Activated CD4-positive, CD25-positive, alpha-beta regulatory T cell treated with anti-CD3 and anti-CD28 coated beads, Interleukin-2, amount 50 U/mL, for 16 hours (primary cell): ENCODE measurements at places on chromosomes 7 and 10.

DNA sequence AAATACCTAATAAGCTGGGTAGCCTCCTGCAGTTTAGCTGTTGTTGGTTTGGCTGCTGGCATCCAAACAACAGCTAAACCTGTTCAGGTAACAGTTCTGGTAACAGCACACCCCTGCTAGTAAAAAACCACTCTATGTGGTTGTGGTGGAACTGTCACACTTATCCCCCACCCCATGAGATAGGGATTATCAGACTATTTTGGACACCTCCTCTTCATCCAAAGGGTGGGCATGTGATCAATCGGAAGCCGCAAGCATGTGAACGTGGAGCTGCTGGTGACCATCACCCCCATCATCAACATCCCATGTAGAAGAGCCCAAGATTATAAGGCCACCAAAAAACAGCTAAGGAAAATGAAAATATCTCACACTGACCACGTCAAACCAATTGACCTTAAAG, 2.5 kb downstream of the MTPAP start:
- no peak for DNase-seq

GRCh38 chr7:5441840-5442503, 18.3 kb upstream of the TNRC18 start:
- no peak for DNase-seq

DNA sequence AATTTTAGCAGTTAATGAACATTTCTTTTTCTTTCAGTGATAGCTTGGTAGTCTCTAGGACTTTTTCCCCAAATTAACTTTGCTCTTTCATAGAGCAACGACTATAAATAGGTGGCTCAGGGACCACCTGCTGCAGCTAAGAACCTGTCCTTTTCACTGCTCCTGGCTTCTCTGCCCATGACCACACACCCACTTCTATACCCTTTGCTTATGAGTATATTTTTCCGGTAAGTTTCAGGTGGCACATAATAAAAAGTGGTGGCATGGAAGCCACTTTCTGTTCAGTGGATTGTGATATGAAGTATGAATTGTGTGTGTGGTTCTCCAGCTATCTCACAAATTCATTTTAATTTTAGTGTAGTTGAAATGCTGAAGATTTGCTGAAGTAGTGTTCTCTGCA, 1.2 kb downstream of the ING3 start:
- DNase-seq, result no peak

GRCh38 chr7:33079763-33080690, 17.5 kb upstream of the NT5C3A start:
- no peak for DNase-seq

DNA sequence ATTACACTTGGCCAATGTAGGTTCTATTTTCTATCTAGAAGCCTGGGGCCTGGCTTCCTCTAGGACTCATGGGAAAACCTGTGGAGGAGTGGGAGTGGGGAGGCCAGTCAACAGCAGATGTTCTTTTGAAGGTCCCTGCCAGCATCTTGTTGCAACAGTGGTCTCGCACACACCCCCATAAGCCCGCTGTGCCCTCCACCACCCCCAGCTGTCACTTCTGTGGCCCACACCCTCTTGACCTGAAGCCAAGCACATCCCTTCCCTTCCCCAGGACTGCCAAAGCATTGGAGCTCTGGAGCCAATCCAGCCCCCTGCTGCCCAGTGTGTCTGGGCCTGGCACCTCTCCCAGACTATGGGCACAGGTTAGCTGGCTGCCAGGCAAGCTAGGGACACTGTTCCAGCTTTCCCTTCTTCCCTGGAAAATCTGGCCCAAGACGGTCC, 1.9 kb upstream of the STX1A start:
- DNase-seq, result no peak

DNA sequence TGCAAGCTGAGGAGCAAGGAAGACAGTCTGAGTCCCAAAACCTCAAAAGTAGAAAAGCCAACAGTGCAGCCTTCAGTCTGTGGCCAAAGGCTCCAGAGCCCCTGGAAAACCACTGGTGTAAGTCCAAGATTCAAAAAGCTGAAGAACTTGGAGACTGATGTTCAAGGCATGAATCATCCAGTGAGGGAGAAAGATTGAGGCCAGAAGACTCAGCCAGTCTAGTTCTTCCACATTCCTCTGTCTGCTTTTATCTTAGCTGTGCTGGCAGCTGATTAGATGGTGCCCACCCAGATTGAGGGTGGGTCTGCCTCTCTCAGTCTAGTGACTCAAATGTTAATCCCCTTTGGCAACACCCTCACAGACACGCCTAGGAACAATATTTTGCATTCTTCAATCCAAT, 20.1 kb upstream of the MDFIC start:
- DNase-seq, result no peak

DNA sequence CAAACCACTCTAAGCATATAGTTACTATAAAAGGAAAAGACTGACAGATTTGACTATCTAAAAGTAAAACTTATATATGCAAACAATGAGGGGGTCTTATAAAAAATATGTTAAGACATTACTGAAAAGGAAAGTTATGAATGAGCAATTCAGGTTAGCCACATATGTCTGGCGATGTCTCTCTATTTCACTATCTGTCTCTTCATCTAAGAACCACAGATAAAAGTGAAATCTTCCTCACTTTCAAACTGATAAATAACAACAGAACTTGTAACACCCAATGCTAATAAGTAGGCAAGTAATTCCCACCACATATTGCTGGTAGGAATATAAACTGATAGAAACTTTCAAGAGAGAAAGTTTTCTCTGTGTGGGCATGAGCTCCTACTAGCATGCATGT, 138.2 kb downstream of the CHCHD3 start:
- DNase-seq, result no peak

DNA sequence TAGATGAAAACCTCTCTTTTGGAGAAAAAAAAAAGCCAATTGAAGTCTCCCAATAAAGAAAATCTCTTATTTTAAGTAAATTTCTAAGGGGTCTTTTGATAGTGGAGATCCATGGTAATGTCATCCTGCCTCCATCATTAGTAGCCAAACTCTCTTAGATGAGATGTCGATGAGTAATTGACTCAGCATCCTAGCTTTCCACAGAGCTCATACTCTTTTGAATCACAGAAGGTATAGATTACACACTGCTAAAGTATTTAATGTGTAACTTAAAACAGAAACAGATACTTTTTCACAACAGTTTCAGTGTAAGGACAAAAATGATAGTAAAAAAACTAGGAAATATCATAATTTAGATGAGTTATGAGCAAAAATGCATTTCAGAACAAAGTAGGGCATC, 19.4 kb downstream of the MAGI2 start:
- no peak for DNase-seq

GRCh38 chr7:47435889-47436312, 146.0 kb downstream of the TNS3 start:
- no peak for DNase-seq

- no peak for DNase-seq
Measured at GRCh38 chr10:129945941-129946760, 17.9 kb downstream of the EBF3 start.

- DNase-seq, result peak; percentile 44
Measured at GRCh38 chr7:5699467-5700384, 81.7 kb downstream of the RNF216 start.

DNA sequence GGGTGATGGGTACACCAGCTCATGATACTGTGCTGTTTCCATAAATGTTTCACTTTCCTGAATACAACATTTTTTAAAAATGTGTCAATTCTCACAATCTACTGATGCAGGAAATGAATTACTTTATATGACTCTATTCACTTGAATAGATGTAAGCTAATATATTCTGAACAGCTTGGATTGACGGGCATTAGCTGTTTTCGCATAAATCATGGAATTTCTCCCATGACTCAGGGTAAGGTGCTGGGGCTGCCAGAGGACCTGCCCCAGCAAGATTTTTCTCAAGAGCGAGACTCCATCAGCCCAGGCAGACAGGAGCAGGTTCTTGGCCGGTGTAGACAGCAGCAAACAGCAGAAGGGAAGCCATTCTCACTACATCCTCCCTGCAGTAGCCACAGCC, 107.1 kb downstream of the PFKFB3 start:
- no peak for DNase-seq

DNA sequence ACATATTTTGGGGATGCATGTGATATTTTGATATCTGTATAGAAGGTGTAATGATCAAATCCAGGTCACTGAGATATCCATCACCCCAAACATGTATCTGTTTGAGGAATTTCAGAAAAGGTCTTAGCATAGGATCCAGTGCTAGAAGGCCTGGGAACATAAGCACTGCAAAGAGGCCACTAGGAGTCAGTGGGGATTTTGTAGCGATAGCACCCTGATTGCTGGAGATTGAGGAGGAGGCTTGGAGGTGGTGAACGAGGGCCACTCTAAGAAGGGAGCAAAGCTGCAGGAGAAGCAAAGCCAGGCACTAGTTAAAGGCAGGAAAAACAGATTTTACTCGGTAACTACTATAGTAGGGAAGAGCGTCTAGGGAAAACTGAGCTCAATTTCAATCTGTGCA, 324.0 kb downstream of the LHFPL3 start:
- DNase-seq, result no peak

DNA sequence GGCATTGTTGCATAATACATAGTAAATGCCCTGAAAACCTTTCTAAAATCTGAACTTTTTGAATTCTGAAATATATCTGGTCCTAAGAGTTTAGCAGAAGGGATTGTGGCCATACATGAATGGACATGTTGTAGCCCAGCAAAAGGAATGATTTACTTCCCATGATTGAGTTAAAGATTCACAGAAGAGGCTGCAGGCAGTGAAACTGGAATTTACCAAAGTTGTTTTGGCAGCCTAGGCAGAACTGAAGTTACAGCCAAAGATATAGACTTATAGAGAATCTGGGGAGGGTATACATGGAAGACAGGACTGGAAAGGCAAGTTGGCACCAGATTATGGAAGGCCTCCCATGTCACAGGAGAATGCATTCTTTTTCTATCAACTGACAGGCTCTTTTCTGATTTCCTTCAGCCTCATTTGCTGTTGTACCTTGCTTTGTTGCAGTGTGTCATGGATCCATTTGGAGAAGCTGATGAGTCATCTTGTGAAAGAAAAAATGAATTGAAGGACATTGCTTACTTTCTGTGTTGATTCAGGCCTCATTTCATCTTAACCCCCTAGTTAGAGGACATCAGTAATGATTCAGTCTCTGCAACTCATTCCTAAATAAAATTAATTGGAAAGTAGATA, 356.2 kb upstream of the LRGUK start:
- DNase-seq, result no peak

DNA sequence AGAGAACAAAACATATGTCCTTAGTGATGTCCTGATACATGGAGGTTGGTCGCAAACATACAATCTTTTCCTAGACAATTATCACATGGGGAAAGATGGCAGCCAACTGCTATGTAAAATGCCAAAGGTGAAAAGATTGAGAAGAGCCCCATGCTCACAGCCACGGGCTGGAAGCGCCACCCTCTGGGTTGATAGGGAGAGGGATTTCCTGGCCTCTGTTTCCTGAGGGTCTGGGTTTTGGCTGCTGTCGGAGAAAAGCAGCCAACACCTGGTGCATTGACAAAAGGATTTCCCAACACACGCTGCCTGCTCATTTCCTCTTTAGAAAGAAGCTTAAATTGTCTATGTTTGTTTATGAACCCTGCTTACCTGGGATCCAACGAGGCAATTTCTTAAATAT, 43.8 kb downstream of the ITIH5 start:
- DNase-seq, result no peak

DNA sequence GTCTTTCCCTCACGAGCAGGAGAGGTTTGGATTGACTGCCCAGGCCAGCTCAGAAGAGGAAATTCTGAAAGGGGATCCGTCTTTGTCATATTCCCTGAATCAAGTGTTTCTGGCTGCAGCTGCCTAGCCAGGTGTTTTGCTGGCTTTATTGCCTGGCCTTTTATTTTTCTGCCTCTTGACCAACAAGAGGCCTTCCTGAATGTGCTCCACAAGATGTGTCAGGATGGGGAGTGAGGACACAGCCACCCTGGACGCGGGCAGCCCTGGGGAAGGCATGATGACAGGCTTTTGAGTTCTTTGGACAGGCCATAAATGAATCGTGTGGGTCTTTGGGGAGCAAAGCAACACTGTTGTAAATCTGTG, 163.6 kb downstream of the CAMK1D start:
- no peak for DNase-seq
